ENCODE measurements at places on chromosomes 2 and 18.

- H3K4me3 ChIP-seq: no peak overlapping the region
- H3K27me3 ChIP-seq: no peaks in the 10 kb centered on the region
- H3K36me3 ChIP-seq: no peaks in the 10 kb centered on the region
- no peak overlapping the region for H3K27ac ChIP-seq
- no peak for DNase-seq
- no peaks in the 10 kb centered on the region for H3K4me1 ChIP-seq
These were observed 423.6 kb downstream of the ZNF521 start for GRCh38 chr18:24928301-24928878.

- H3K27ac ChIP-seq: no peak overlapping the region
- H3K36me3 ChIP-seq: no peaks in the 10 kb centered on the region
- no peak for DNase-seq
- no peaks in the 10 kb centered on the region for H3K4me1 ChIP-seq
- H3K4me3 ChIP-seq: no peak overlapping the region
These were observed 256.5 kb downstream of the CELF4 start for GRCh38 chr18:37309059-37309458.

- H3K4me3 ChIP-seq: no peak overlapping the region
- no peak for DNase-seq
- no peaks in the 10 kb centered on the region for H3K27me3 ChIP-seq
These were observed 783.7 kb upstream of the TMEFF2 start for GRCh38 chr2:192978395-192978794.

GRCh38 chr2:225091336-225091735, 49.1 kb upstream of the DOCK10 start:
- no peak for DNase-seq
- H3K36me3 ChIP-seq: no peaks in the 10 kb centered on the region
- H3K4me1 ChIP-seq: no peaks in the 10 kb centered on the region
- H3K4me3 ChIP-seq: no peak overlapping the region
- no peak overlapping the region for H3K27ac ChIP-seq

DNA sequence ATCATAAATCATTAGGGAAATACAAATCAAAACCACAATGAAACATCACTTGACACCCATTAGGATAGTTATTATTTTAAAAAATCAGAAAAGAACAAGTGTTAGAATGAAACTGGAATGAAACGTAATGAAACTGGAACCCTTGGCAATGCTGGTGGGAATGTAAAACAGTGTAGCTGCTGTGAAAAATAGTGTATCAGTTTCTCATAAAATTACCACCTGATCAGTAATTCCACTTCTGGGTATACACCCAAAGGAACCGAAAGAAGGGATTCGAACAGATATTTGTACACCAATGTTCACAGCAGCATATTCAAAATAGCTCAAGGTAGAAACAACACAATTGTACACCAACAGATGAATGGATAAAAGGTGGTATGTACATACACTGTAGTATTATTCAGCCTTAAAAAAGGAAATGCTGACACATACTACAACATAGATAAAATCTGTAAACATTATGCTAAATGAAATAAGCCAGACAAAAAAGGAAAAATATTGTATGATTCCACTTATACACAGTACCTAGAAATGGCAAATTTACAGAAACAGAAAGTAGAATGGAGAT, 27.0 kb downstream of the ROCK1 start:
- peak overlapping the region; percentile 52 for H3K4me3 ChIP-seq
- H3K4me1 ChIP-seq: peaks cover 48% of the 10 kb centered on the region
- H3K27ac ChIP-seq: peak overlapping the region; percentile 18
- DNase-seq: no peak
- H3K27me3 ChIP-seq: no peaks in the 10 kb centered on the region

DNA sequence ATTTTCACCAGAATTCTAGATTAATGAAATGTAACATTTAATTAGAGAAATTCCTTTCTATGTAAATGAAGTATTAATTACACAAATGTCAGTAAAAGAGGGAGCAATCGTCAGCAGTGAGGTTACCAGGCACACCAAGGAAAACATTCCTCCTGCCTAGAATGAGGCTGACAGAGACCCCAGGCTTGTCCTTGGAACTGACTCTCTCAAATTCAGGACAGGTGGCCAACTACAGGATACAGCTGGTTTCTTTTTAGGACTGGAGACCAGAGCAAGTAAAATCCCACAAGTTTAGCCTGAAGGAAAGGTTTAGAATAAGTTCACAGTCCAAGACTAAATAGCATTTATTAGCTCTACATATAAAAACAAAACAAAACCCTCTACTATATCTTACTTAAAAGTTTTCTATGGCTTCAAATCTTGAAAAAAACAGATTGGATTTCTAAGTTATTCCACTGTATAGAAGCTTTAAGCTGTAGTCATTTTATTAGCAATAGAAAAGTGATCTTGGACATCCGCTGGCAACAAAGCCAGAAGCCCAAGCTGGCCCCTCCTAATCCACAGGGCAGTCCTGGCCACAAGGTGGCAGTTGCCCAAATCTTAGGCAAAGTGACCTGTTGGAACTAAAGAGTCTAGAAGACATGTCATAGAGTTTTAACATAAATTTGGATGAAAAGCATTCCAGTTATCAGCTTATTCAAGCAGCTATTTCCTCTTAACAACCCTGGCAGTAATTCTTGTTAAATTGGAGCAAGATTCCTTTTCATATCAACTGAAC, 81.0 kb downstream of the SP3 start:
- H3K36me3 ChIP-seq: no peaks in the 10 kb centered on the region
- peaks cover 4% of the 10 kb centered on the region for H3K4me1 ChIP-seq
- H3K27me3 ChIP-seq: peaks cover 50% of the 10 kb centered on the region
- peak; percentile 24 for DNase-seq
- H3K4me3 ChIP-seq: no peak overlapping the region

- no peak overlapping the region for H3K4me3 ChIP-seq
- no peaks in the 10 kb centered on the region for H3K4me1 ChIP-seq
- no peaks in the 10 kb centered on the region for H3K36me3 ChIP-seq
- no peak for DNase-seq
- peaks cover 40% of the 10 kb centered on the region for H3K27me3 ChIP-seq
These were observed 97.0 kb upstream of the SMAD2 start for GRCh38 chr18:48027401-48027963.

GRCh38 chr18:45621061-45621511, 5.8 kb downstream of the SLC14A2 start:
- no peak overlapping the region for H3K27ac ChIP-seq
- no peaks in the 10 kb centered on the region for H3K36me3 ChIP-seq
- no peak overlapping the region for H3K4me3 ChIP-seq
- peaks cover 42% of the 10 kb centered on the region for H3K27me3 ChIP-seq
- peak; percentile 25 for DNase-seq

DNA sequence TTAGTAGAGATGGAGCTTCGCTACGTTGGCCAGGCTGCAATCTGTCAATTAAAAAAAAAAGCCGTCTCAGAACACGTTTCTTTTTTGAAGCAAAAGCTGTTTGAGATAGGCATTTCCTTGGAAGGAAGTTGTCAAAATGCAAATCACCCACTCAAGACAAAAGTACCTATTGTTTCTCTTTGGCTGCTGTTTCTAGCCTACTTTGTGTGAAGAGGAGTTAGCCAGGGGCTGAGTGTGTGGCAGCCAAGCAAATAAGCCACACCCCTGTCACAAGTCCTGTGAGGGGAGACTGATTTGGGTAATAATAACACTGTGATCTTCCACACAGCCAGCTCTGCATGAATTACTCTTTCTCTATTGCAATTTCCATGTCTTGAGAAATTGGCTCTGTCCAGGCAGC, 47.4 kb upstream of the CDCA7 start:
- no peak overlapping the region for H3K4me3 ChIP-seq
- no peak overlapping the region for H3K27ac ChIP-seq
- H3K4me1 ChIP-seq: no peaks in the 10 kb centered on the region
- H3K27me3 ChIP-seq: peaks cover 6% of the 10 kb centered on the region

- H3K4me3 ChIP-seq: no peak overlapping the region
- H3K27me3 ChIP-seq: no peaks in the 10 kb centered on the region
- H3K36me3 ChIP-seq: no peaks in the 10 kb centered on the region
These were observed 238.8 kb upstream of the HDAC4 start for GRCh38 chr2:239639421-239640185.

DNA sequence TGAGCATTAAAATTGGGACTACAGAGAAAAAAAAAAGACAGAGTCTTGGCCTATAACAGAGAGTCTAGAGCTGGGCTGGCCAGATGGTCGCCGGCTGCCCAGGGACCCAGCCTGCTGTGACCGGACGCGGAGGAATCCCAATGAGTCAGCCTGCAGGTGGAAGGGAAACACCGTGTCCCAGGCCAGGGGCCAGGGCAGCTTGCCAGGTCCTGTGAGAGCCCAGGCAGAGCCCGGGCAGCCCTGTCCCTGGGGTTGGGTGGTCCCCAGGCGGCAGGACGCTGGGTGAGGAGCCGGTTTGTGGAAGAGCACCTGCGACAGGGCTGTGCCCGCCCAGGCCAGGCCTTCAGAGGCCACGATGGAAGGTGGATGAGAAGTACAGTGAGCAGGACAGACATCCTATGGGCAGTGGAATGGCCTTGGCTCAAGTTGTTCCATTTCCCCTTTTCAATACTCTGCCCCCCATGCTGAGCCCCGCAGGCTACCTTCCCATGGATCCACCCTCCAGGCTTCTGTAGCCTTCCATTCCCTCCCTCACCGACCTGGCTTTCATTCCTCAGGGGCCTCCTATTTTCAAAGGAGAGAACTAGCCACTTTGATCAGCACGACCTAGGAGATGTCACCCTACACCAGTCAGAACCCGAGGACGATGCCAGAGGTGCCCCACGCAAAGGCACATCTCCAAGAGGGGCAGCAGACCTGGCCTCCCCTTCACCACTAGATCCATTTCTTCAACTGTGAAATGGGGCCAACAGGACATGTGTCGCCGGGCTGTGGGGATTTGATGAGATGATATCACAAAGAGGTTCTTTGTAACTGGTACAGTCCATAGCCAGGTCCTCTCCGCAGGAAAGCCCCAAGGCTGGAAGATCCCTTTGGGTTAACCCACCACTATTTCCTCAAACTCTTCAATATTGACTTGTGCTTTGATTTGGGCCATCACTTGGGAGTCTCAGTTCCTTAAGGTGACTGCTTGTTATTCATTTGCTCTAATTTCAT, 87.5 kb downstream of the POLR1A start:
- H3K27me3 ChIP-seq: no peaks in the 10 kb centered on the region
- peak overlapping the region; percentile 90 for H3K27ac ChIP-seq
- peaks cover 7% of the 10 kb centered on the region for H3K36me3 ChIP-seq

- no peaks in the 10 kb centered on the region for H3K27me3 ChIP-seq
- DNase-seq: no peak
- H3K27ac ChIP-seq: no peak overlapping the region
- no peaks in the 10 kb centered on the region for H3K36me3 ChIP-seq
- H3K4me1 ChIP-seq: no peaks in the 10 kb centered on the region
- H3K4me3 ChIP-seq: no peak overlapping the region
These were observed 108.6 kb upstream of the CNTNAP5 start for GRCh38 chr2:123916531-123916930.

GRCh38 chr18:46622999-46623398, 34.0 kb downstream of the LOXHD1 start:
- peaks cover 35% of the 10 kb centered on the region for H3K4me1 ChIP-seq
- no peaks in the 10 kb centered on the region for H3K36me3 ChIP-seq
- H3K27ac ChIP-seq: peak overlapping the region; percentile 89

- H3K27me3 ChIP-seq: peaks cover 54% of the 10 kb centered on the region
- no peak overlapping the region for H3K4me3 ChIP-seq
- no peaks in the 10 kb centered on the region for H3K4me1 ChIP-seq
- no peaks in the 10 kb centered on the region for H3K36me3 ChIP-seq
- DNase-seq: no peak
- H3K27ac ChIP-seq: no peak overlapping the region
These were observed 50.9 kb upstream of the MAPK4 start for GRCh38 chr18:50509012-50509411.

GRCh38 chr2:207432453-207432852, 97.3 kb upstream of the CREB1 start:
- H3K36me3 ChIP-seq: no peaks in the 10 kb centered on the region
- no peak overlapping the region for H3K27ac ChIP-seq
- peaks cover 6% of the 10 kb centered on the region for H3K27me3 ChIP-seq
- DNase-seq: no peak
- no peak overlapping the region for H3K4me3 ChIP-seq
- no peaks in the 10 kb centered on the region for H3K4me1 ChIP-seq

DNA sequence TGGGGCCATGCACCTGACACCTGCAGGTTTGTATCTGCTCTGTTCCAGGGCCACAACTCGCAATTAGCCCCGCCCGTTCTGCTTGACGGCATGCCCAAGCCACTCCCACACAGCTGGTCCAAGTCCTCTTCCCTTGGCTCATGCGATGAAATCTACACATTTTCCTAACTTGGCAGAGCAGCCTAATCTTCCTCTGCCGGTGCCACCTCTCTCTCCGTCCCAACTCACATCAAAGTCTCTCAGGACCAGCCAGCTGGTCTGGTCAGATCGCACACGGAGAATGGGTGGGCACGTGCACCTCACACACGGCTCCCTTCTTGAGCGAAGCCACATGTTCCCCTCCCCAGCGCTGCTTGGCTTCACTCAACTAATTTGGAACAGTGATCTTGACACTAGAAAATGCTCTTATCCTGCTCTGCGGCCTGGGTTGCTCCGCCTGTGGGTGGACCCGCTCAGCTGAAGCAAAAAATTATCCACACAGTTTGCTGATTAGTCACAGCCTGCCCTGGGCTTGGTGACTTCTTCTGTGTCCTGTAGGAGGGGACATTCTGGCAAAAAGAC, 176.7 kb downstream of the NRP2 start:
- H3K27ac ChIP-seq: no peak overlapping the region
- no peaks in the 10 kb centered on the region for H3K4me1 ChIP-seq
- peaks cover 7% of the 10 kb centered on the region for H3K27me3 ChIP-seq

GRCh38 chr18:50973367-50974126, 5.7 kb downstream of the ELAC1 start:
- H3K27ac ChIP-seq: no peak overlapping the region
- H3K27me3 ChIP-seq: no peaks in the 10 kb centered on the region
- no peak overlapping the region for H3K4me3 ChIP-seq
- H3K4me1 ChIP-seq: peaks cover 27% of the 10 kb centered on the region
- peaks cover 3% of the 10 kb centered on the region for H3K36me3 ChIP-seq

GRCh38 chr2:40556293-40556692, 104.4 kb upstream of the SLC8A1 start:
- no peaks in the 10 kb centered on the region for H3K4me1 ChIP-seq
- H3K27ac ChIP-seq: no peak overlapping the region
- H3K27me3 ChIP-seq: no peaks in the 10 kb centered on the region
- no peak for DNase-seq
- H3K36me3 ChIP-seq: no peaks in the 10 kb centered on the region

DNA sequence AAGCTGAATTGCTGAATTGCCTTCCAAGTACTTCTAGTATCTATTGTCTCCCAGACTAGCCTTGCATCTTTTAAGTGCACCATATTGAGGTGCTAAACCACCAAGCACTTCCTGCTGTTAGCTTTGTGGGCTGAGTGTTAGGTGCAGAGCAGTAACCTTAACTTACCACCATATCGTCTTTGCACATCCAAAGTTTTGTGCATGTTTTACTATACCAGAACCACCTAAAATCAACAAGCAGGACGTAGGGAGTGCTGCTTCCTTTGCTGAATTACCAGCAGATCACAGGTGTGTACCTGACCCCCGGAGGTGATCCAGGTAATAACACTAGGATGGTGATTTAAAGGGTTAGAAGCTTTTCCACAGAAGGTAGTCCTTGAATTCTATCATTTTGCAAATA, 359.9 kb upstream of the HNRNPA3 start:
- H3K4me1 ChIP-seq: peaks cover 70% of the 10 kb centered on the region
- peak overlapping the region; percentile 39 for H3K4me3 ChIP-seq
- H3K36me3 ChIP-seq: no peaks in the 10 kb centered on the region
- peak; percentile 47 for DNase-seq
- peak overlapping the region; percentile 7 for H3K27ac ChIP-seq
- no peaks in the 10 kb centered on the region for H3K27me3 ChIP-seq

GRCh38 chr18:63079114-63079513, 240.5 kb downstream of the BCL2 start:
- no peaks in the 10 kb centered on the region for H3K36me3 ChIP-seq
- no peak overlapping the region for H3K4me3 ChIP-seq
- H3K4me1 ChIP-seq: peaks cover 6% of the 10 kb centered on the region

GRCh38 chr2:216004697-216005283, 8.6 kb downstream of the MREG start:
- DNase-seq: no peak
- no peaks in the 10 kb centered on the region for H3K27me3 ChIP-seq
- H3K36me3 ChIP-seq: peaks cover 4% of the 10 kb centered on the region

Measured in effector memory CD8-positive, alpha-beta T cell (primary cell).